Fibroblast of mammary gland (primary cell): ENCODE measurements at places on chromosomes 7 and 10.
A peak's percentile ranks its signal among the peaks of the same experiment; 100 is the strongest.

DNA sequence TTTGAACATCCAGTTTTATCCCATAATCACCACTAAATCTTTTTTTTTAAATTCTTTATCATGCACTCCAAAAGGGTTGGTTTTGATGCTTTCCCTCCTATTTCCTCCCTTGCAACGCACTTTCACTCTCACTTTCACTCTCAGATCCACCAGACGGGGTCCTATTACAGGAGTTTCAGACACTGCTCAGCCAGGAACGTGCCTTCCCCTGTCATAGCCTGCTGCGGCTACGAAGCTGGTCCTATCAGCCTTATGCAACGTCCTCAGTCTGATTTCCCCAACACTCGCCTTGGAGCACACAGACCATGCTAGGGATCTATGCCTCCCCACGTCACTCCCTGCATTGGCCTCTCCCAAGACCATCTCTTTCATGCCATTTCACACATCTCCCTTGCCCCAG, 23.4 kb downstream of the ZPBP start:
- no peak for DNase-seq

- DNase-seq, result no peak
These were observed 501.0 kb upstream of the SORCS1 start for GRCh38 chr10:107665459-107665858.

DNA sequence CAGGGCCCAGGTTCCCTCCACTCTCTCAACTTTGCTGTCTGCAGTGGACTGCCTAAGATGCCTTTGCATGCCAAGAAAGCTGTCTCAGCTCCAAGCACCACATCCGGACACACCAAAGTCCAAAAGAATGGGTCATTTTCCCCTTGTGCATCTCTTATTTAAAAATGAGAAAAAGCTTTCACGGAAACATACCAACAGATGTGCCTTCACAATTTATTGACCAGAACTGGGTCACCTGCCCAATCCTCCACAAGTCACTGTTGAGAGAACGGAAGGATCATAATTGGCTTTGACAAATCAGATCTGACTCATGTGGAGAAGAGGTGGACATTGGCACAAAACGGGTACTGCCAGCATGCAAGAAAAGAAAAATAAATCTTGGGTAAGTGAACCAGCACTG, 258.3 kb downstream of the SNX13 start:
- DNase-seq, result peak; percentile 66

- DNase-seq, result peak; percentile 33
These were observed 76.1 kb downstream of the ADD3 start for GRCh38 chr10:110083884-110084283.

DNA sequence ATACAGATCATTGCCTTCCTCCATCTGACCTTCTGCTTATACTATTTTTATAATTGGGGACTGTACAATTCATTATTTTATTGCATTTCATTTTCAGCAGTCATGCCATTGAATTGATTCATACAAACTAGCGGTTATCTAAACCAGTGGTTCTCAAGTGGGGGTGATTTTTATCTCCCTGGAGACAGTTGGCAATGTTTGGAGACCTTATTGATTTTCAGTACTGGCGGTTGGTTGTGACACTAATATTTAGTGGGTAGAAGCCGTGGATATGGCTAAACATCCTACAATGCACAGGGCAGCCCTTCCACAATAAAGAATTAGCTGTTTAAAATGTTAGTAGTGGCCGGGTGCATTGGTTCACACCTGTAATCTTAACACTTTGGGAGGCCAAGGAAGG, 765.9 kb downstream of the LRMDA start:
- no peak for DNase-seq

- DNase-seq, result peak; percentile 51
These were observed 115.5 kb upstream of the GNAI1 start for GRCh38 chr7:80018941-80019808.

DNA sequence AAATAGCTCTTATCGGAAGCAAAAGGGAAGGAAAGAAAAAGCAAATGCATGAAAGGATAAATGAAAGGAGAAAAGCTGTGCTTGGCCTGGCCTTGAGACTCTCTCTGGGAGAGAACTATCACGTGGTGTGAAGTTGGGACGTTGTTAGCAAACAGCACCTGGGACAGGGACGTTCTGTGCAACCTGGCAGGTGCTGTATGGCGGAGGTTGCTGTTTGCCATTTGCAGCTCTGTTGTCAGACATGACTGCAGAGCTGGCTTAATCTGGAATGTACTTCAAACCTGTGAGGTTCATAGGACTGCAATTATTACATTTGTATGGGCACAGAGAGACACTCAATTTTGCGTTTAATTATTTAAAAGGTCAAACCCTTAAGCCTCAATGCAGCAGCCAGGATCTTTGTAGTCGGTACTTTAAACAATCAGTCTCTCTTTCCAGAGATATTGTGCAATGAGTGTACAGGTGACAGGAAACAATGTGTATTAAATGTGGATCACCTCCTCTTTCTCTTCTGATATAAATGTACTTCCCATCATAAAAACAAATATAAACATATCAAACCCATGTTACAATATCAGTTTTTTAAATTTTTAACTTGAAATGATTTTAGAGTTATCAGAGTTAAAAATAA, 800.5 kb upstream of the KCND2 start:
- DNase-seq, result no peak

DNA sequence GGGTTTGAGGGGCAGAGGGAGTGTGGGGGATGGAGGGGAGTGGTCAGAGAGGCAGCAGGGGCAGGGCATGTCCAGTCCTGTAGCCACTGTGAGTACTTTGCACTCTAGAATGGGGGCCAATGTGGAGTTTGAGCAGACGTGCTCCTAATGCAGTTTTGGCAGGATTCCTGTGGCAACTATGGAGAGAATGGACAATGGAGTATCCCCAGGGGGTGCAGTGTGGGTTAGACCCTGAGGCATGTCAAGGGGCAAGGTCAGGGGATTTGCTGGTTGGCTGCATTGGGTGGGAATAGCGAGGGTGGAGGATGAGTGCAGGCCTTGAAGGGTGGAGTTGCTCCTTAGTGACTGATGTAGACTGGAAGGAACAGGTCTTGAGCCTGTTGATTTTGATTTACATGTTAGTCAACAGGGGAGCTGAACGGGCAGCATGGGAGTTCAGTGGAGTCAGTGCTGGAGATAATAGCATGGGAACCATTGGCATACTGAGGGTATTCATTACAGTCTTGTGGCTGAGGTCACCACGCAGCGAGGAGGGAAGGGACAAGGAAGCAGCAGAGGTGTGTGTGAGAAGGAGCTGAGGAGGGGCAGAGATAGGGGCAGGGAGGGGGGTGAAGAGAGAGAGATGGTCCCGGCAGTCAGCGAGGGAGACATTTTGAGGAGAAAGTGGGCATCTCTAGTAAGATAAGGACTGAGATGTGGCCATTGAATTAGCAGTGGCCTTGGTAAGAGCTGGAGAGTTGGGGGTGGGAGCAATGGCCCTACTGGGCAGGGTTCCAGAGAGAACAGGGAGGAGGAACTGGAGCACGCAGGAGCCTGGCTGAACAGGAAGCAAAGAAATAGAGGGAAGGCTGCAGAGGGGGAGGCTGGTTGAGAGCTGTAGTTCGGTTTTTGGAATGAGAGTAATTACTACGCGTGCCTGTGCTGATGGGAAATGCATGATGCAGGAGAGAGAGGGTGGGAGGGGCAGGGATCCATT, 112.7 kb downstream of the CCNY start:
- no peak for DNase-seq

DNA sequence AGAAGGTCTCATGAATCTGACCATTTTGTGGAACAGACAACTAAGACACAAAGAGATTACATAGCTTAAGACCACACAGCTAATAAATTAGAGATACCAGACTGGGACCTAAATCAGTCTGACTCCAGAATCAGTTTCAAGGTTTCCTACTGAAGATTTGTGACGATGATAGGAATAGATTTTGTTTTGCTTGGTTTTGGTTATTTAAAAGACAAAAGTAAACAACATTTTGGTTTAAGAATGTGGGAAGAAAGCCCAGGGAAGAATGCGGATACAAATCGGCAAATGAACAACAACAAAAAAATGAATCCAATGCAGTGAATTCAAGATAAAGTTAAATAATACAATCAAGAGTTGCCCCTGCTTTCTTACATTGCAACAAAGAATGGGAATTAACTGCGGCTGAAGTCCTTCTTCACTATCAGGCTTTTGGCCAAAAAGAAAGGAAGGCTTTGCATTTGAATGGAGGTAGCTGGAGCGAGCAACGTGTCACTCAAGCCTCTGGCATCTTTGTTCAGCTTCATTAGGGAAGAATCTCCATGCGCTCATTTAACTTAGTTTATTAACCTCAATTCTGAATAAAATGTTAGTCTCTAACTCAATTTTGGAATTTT, 210.8 kb downstream of the ADAM12 start:
- no peak for DNase-seq

DNA sequence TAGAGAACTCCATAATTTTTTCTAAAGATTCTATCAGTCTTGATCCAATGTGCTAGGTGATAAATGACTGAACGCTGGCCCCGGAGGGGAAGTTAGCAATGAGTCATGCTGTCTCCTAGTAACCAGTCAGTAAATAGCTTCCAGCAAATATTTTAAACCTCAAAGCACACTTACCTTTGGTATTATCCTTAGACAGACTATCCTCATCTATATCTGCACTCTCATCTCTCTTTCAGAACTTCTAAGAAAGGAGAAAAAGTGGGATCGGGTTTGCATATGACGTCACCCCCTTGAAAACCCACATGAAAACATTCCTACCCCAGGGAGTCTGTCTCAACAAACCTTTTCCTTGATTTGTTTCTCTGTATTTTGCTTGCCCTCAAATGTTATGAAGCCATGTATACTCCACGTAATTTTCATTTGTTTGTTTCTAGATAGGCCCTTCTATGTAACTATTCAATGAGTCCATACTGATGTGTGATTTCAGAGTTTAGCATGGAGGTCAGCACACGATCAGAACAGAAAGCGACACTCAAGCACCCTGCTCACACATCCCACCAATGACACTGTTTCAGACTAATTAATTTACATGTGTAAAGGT, 174.9 kb upstream of the NRP1 start:
- DNase-seq, result peak; percentile 84

GRCh38 chr7:135536150-135536549, 21.6 kb upstream of the NUP205 start:
- peak; percentile 80 for DNase-seq

DNA sequence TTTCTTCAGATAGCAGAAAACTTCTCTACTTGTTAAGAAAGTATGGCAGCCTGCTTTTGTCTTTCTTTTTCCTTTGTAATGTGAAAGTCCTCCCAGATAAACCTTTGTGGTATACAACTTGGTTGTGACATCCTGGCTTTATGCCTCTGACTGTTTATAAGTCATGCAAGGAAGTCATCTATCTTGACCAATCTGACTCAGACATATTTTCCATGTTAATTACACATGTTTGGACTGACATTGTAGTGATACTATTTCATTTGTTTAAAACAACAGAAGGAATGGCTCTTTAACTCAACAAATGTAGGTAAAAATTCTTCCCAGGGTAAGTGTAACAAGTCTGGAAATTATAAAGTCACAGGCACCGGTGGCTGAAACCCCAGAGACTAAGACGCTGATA, 341.6 kb upstream of the MEOX2 start:
- DNase-seq, result peak; percentile 96

- DNase-seq, result no peak
These were observed 9.1 kb upstream of the PROSER2 start for GRCh38 chr10:11813855-11814567.

- DNase-seq, result no peak
These were observed 1231.2 kb downstream of the GATA3 start for GRCh38 chr10:9285690-9286089.

GRCh38 chr7:25622695-25623094, 394.4 kb upstream of the NPVF start:
- DNase-seq, result no peak

GRCh38 chr7:7970531-7971307, 2.1 kb downstream of the GLCCI1 start:
- no peak for DNase-seq

DNA sequence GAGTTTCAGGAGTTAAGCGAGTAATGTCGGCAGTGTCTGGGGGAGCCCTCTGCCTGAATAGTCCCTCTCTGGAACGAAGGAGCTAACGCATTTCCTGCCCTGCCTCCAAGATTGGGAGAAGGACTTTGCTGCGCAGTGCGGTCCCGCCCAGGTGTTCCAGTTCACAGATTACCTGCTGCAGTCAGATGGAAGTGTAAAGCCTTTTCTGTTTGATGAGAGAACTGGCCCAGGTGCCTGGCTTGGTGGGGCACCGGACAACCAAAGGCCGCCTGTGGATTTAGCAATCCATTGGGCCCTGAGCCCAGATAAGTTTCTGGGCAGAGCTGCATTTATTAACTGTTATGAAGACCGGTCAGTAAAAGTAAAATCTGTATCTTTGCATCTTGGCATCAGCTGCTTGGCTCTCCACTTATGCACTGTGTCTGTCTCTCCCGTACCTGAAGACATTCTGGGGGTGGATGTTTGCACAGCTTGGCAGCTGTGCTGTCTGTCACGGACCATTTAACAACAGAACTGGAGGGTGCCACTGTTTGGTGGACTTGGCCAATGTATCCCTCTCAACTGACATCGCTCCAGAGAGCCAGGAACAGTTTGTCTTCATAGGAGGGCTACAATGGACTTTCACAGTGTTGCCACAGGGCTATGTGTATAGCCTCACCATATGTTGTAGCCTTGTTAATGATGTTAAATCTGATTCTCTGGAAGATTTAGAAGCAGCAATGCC, 654.7 kb upstream of the ZWINT start:
- DNase-seq, result no peak

DNA sequence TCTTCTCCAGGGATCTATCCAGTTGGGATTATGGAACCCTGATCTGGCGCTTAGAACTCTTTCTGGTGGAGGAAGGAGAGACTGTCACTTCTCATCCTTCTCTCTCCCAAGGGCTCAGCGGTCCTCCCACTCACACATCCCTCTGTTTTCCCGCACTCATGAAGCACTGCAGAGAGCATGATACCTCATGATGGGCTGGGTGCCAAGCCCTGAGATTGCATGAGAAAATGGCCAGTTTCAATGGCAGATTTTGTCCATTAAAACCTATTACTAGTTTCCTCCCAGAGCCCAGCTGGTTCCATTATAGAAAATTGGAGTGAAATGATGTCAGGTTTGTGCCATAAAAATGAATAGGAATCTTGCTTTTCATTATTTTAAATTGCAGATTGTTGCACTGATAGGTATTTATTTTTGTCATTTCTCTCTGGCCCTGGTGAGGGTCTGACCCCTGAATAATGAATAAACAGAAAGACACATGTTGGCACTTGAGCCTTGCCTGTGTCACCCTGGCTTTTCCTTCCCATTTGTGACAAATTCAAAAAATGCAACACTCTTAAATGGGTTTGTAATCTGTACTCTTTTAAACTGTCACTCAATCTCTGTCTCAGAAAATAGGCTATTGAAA, 1151.1 kb downstream of the TYW1 start:
- DNase-seq, result no peak

DNA sequence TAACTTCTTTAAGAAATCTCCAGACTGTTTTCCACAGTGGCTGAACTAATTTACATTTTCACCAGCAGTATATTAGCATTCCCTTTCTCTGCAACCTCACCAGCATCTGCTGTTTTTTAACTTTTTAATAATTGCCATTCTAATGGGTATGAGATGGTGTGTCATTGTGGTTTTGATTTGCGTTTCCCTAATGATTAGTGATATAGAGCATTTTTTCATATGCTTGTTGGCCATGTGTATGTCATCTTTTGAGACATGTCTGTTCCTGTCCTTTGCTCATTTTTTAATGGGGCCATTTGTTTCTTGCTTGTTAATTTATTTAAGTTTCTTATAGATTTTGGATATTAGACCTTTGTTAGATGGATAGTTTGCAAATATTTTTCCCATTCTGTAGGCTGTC, 68.8 kb downstream of the SLC39A12 start:
- no peak for DNase-seq

- no peak for DNase-seq
These were observed 26.8 kb upstream of the C10orf53 start for GRCh38 chr10:49652421-49653272.
